ENCODE measurements at places on chromosomes 4 and X.

GRCh38 chr4:183132865-183133264 lies 33.8 kb downstream of the WWC2 start:
- DNase-seq, result no peak

- DNase-seq, result no peak
Observed at GRCh38 chrX:115174548-115174947, 14.7 kb upstream of the RBMXL3 start.

- no peak for DNase-seq
Observed at GRCh38 chr4:158578476-158578875, 56.8 kb downstream of the RXFP1 start.

GRCh38 chrX:18290200-18290599 lies 64.3 kb downstream of the SCML2 start:
- DNase-seq, result no peak

DNA sequence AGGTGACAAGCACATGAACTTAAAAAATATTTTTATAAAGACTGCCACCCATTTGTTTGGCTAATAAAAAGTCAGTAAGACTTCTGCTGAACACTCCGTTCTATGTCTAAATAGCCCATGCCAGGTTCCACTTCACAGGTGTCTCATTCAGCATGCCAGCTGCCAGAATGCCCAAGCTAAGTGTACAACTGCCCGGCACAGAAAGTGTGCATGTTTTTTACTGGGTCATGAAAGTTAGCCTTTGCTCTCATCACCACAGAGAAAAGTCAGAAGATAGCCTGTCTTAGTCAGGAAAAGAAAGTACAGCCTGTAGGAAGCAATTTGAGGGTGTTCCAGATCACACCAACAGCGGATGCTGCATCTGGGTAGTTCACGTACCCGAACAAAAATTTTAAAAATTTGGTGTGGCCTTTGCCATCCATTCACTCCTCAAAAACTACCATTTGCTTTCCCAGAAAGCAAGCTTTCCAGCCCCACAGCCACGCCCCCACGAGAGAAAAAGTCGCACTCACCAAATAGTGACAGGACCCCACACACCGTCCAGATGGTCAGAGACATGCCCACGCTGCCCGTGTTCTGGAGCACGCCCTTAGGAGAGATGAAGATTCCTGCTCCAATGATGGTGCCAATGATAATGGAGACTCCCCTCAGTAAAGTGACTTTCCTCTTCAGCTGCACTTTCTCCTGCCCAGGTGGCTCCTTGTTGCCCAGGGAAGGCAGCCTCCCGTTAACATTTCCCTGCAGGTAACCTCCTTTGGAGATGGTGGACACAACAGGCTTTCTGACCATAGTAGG lies 671 bp downstream of the SLC7A11 start:
- DNase-seq, result no peak

DNA sequence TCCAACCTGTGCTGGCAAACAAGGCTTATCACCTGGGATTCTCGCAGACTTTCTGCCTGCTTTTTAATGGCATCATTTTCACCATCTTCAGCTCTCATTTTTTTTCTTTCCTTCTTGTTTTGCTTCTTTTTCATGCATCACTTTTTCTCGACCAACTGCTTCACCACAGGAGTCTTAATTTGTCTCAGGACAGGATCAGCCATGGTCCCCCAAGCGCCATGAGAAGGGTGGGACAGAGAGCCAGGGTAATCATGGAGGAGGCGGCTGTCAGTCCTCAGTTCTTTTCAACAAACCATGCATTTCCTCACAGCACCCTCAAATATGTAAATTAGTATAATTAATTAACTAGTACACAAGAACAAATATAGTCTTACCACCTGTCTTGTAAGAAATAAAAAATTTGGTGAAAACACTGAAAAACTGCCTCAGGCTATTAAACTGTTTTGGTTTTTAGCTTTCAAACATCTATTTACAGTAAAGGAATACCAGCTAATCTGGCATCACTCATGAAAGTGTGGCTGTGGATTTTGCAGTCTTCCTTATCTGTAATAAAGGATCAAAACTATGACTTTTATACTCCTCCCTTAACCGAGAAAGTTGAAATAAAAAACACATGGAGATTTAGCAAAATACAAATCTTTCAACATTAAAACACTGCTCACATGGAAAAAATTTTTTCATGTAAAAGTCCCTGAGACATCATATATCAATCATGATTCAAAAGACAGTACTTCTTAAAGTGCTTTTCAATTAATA lies 19.1 kb downstream of the EIF4E start:
- DNase-seq, result no peak

GRCh38 chr4:171719691-171720090 lies 93.5 kb upstream of the GALNTL6 start:
- no peak for DNase-seq

GRCh38 chr4:145533001-145533400 lies 51.3 kb downstream of the SMAD1 start:
- no peak for DNase-seq

GRCh38 chr4:144584428-144584827 lies 61.5 kb upstream of the HHIP start:
- DNase-seq, result no peak

GRCh38 chr4:37732526-37733186 lies 46.5 kb upstream of the RELL1 start:
- no peak for DNase-seq

DNA sequence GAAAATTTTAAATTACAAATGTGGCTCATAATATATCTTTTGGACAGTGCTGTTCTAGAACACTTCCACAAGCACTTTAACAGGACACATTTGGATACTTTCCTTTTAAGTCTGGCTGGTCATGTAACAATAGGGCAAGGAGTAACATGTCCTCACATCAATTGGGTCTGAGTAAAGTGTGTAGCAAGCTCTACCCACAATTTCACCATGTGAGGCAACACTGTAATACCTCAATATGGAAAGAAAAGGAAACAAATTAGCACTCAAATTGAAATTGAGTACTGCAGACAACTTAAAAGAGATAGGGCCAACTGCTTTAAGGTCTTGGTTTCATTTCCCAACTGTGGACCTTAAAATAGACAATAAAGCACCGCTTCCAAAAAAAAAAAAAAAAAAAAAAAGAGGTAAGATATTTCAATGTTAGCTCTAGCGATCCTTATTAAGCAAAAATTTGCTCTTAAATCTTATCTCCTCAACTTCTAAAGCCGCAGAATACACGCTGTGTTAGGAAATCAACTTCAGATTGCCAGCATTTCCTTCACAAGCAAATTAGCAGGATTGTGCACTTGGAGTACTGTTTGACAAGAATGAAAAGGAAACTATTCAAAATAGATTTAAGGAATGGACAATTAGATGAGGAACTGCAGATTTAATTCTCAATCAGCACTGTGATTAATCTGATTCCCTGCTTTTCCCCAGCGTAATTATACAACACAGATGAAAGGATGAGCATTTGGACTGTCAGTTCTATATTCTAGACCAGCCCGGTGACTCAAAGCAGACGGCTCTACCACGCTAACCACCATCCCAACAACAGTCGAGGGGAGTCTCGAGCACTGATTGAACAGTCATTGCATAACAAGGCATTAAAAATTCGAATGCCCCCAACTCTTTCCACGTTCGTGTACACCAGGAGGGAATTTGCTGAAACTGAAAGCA lies 1.6 kb downstream of the CASK start:
- no peak for DNase-seq

DNA sequence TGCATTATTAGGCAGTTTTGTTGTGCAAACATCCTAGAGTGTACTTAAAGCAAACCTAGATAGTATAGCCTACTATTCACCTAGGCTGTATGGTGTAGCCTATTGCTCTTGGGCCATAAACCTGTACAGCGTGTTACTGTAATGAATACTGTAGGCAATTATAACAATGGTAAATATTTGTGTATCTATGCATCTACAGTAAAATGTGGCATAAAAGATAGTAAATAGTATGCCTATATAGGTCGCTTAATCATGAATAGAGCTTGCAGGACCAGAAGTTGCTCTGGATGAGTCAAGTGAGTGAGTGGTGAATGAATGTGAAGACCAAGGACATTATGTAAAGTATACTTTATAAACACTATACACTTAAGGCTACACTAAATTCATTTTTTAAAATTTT lies 16.6 kb downstream of the USO1 start:
- no peak for DNase-seq

- DNase-seq, result no peak
Observed at GRCh38 chr4:37224854-37225253, 19.7 kb upstream of the NWD2 start.

GRCh38 chrX:1483843-1484637 lies 31.3 kb upstream of the ASMTL start:
- no peak for DNase-seq

- no peak for DNase-seq
Observed at GRCh38 chrX:13655674-13656073, 2.7 kb downstream of the TCEANC start.

DNA sequence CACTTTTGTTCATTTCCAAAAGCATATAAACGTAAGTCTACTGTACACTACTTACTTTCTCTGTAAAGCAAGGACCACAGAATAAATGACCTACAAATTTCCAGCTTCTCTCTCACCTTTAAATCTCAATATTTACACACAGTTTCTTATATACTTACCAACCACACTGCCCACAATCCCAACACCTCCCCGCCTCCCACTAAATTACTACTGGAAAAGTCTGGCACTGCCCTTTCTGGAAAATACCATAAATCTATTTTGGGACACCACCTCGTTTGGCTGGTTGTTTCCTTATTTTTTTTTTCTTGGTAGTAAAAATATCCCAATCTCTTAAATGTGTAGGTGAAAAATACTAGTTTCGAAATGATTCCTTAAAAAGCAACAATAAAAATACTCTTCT lies 19.6 kb downstream of the FAT1 start:
- DNase-seq, result no peak

GRCh38 chr4:126553248-126553647 lies 1079.5 kb upstream of the INTU start:
- no peak for DNase-seq

GRCh38 chr4:137345597-137345996 lies 186.7 kb downstream of the PCDH18 start:
- DNase-seq, result no peak

- DNase-seq, result no peak
Observed at GRCh38 chrX:46573892-46574773, 568 bp downstream of the CHST7 start.

DNA sequence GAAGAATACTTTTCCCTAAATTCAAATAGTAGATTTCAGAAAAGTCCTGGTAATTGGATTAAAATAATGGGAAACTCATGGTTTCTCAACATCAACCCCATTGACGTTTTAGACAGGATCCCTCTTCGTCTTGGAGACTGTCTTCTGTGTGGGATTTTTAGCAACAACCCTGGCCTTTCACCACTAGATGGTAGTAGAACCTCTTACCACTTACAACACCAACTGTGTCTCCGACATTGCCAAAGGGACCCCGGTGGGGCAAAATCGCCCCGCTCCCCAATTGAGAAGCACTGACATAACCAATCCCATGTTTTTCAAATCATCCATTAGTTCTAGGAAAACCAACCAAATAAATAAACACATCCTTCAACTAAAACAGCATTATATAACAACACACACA lies 16.9 kb upstream of the ANOS1 start:
- DNase-seq, result no peak

DNA sequence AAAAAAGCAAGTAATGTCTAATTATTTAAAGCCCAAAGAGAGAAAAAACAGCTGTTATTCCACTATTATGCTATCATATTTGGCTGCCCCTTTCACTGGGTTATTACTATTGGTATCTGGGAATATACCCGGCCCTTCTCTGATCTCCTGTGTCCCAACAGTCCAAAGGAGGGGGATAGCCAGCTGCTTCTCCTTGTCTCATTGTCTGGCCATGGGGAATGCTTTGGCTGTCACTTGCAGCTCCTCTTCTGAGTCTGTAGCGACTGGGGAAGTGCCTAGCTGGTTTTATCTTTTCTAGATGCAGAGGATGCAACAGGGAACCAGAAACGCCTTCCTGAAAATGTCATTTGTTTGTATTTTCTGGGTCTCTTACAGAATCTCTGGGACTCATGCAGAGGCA lies 33.9 kb downstream of the MGARP start:
- DNase-seq, result no peak

DNA sequence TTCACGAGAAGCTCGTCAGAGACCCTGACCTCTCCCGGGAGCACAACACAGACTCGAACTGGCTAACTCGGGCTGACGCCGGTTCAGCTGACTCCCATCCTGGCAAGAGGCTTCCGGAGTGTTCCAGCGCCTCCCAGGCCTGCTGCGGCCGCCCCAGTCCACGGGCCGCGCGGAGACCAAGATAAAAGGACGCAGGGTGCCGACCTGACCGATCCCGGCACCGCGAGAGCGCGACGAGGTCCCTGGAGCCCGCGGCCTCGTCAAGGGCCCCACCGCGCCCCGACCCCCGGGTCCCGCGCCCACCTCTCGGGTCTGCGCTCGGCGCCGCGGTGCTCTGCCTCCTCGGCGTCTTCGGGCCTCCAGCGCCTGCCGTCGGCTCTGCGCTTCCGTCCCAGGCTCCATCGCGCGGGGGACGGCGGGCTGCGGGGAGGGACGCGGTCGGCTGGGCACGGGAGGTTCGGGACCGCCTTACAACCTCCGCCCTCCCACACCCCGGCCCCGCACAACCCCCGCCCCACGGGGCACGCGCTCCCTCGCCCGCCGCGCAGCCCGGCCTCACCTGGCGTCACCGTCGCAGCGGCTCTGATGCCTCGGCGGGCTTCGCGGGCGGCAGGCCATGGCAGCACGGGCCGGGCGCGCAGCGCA lies 426 bp downstream of the SLBP start:
- DNase-seq, result no peak

DNA sequence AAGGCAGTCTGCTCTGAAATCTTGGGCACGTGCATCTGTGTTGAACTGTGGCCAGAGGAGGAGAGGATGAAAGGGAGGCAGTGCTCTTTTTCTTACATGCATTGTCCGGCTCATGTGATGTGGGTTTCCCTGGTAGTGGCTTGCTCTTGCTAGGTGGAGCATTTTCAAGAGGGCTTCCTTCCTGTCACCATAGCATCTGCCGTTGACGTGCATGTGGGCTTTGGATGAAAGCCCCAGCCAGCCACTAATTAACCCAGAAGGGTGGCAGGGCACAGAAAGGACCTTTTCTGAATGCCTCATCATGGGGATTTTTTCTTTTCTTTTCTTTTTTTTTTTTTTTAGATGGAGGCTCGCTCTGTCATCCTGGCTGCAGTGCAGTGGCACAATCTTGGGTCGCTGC lies 121.3 kb downstream of the GPR143 start:
- DNase-seq, result no peak

- no peak for DNase-seq
Observed at GRCh38 chr4:94530073-94530472, 78.3 kb downstream of the PDLIM5 start.

DNA sequence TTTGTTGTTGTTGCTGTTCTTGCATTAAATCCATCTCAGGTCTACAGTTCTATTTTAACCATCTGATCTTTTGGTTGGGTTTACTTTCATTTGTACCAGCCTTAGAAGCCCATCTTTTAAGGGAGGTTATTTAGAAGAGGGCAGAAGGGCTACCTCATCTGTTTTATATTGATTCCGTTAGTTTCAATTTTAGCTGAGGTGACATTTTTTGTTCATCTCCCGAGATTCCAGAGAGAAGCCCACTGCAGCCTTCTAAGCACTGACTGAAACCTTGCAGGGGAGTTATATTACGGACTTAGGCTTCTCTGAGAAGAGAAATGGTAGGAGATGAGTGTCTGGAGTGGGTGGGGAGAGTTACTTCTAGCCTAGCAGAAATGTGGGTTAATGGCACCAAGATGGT lies 101.8 kb downstream of the PDGFRA start:
- no peak for DNase-seq

GRCh38 chr4:149555146-149555545 lies 260.5 kb downstream of the IQCM start:
- no peak for DNase-seq

- no peak for DNase-seq
Observed at GRCh38 chrX:103910430-103910829, 52.0 kb upstream of the TMSB15B start.

- no peak for DNase-seq
Observed at GRCh38 chr4:39729557-39729956, 31.6 kb downstream of the UBE2K start.

- peak; percentile 0 for DNase-seq
Observed at GRCh38 chrX:11558972-11559371, 106.7 kb downstream of the ARHGAP6 start.
